ENCODE measurements at places on chromosomes 2 and 18.

DNA sequence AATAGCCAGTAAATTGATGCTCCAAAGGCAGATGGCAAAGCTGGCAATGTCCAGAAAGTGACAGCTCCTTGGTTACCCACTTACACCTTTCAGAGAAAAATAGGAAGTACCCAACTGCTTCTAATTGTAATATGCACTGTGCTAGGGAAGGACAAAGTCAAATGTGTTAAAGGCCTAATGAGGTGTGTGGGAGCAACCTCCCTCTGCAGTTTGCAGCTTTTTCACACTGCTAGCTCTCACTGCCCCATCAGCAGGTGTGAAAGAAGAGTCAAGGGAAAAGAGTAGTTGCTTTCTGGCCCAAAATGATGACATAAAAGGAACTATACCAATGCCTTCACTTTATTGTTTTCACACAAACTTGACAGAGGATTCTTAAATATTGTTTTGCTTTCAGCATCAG lies 284.1 kb upstream of the SETBP1 start:
- H3K27me3 ChIP-seq = no peaks in the 10 kb centered on the region
- no peaks in the 10 kb centered on the region for H3K36me3 ChIP-seq
- no peak for DNase-seq
- no peak overlapping the region for H3K4me3 ChIP-seq
- peaks cover 7% of the 10 kb centered on the region for H3K4me1 ChIP-seq

GRCh38 chr2:145026456-145027455 lies 506.8 kb upstream of the ZEB2 start:
- H3K36me3 ChIP-seq = no peaks in the 10 kb centered on the region
- H3K27me3 ChIP-seq = no peaks in the 10 kb centered on the region

DNA sequence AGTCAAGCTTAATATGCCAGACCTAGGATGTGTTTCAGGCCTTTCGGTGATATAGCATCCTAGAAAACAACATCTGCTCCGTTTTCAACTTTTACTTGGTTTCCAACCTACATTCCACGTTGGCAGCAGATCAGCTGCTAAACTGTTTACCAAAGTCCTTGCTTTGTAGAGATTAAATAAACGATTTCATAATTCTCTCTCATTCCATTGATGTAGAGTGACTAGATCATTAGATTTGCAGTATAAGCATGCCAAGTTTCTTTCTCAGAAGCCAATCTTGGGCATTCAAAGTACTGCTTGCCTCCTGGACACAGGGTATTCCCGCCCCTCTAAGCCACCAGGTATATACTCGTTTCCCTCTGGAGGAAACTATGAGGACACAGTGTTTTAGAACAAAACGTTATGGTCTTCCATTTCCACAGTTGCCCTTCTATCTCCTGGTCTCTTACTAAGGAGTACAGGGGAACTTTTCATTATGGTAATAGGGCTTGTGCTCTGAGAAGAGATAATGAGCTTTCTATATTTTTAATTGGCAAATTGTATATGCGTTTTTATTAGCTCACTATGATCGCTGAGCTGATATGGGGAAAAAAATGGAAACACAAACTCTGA lies 10.5 kb upstream of the INSIG2 start:
- H3K27ac ChIP-seq = no peak overlapping the region
- no peaks in the 10 kb centered on the region for H3K36me3 ChIP-seq
- no peak overlapping the region for H3K4me3 ChIP-seq
- no peaks in the 10 kb centered on the region for H3K4me1 ChIP-seq
- peaks cover 9% of the 10 kb centered on the region for H3K27me3 ChIP-seq

DNA sequence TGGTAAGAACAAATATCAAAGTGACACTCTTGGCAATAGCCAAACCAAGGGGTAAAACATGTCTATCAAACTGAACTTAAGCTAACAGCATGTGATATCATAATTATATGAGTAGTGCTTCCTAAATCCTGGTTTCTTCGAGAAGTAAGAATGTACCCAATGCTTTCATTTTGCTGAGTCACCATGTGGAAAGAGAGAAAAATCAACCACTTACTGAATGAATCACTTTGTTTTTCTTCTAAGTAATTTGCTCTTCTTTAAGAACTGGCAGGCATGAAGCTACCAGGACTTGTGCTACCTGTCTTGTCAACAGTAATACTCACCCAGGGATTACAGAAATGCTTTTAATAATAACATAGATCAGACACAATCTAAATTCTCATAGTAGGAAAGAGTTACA lies 19.0 kb upstream of the DUSP19 start:
- no peak overlapping the region for H3K27ac ChIP-seq
- H3K36me3 ChIP-seq = no peaks in the 10 kb centered on the region
- DNase-seq = no peak
- H3K27me3 ChIP-seq = peaks cover 4% of the 10 kb centered on the region
- no peak overlapping the region for H3K4me3 ChIP-seq
- no peaks in the 10 kb centered on the region for H3K4me1 ChIP-seq

- no peak for DNase-seq
- no peaks in the 10 kb centered on the region for H3K27me3 ChIP-seq
- no peak overlapping the region for H3K4me3 ChIP-seq
- H3K36me3 ChIP-seq = no peaks in the 10 kb centered on the region
- H3K27ac ChIP-seq = no peak overlapping the region
- no peaks in the 10 kb centered on the region for H3K4me1 ChIP-seq
These were observed 1659.8 kb upstream of the CELF4 start for GRCh38 chr18:39225373-39225772.

GRCh38 chr2:203549406-203549805 lies 14.3 kb upstream of the RAPH1 start:
- no peaks in the 10 kb centered on the region for H3K4me1 ChIP-seq
- peaks cover 1% of the 10 kb centered on the region for H3K27me3 ChIP-seq
- H3K4me3 ChIP-seq = no peak overlapping the region
- H3K27ac ChIP-seq = no peak overlapping the region
- DNase-seq = no peak

DNA sequence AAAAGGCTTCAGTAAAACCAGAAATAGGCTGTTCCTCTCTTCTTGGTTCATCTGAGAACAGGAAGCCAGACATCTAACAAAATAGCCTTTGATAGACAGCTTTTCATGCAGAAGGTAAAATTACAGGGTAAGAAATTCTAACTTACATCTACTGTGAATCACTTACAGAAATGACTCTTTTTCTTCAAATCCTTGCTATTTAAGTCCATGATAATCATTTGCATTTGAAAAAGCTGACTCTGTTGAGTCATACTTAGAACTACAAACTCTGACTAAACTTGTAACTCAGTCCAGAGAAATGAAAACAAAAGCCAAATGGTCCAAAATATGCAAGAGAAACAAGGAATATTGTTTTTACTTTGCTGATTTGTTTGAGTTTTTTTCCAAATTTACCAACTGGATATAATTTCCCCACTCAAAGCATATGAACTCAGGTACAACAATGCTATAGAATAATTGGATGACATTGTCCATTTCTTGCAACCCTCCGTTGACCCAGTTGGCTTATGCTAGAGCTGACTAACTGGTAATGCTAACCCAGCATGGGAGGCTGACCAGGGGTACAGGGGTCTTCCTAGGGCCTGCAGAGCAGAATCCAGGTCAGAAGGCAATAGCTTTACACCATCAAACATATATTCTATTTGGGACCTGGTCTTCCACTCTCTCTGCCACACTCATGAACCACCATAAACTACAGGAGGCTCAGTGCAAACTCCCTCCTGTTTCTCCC lies 18.8 kb upstream of the MREG start:
- H3K4me3 ChIP-seq = no peak overlapping the region
- peaks cover 4% of the 10 kb centered on the region for H3K36me3 ChIP-seq
- no peaks in the 10 kb centered on the region for H3K27me3 ChIP-seq
- no peak overlapping the region for H3K27ac ChIP-seq
- DNase-seq = no peak

GRCh38 chr2:109124982-109125592 lies 3.9 kb upstream of the SH3RF3 start:
- no peaks in the 10 kb centered on the region for H3K36me3 ChIP-seq
- peaks cover 10% of the 10 kb centered on the region for H3K4me1 ChIP-seq
- no peak overlapping the region for H3K27ac ChIP-seq
- peaks cover 13% of the 10 kb centered on the region for H3K27me3 ChIP-seq

GRCh38 chr2:861655-862354 lies 88.8 kb upstream of the SNTG2 start:
- peaks cover 4% of the 10 kb centered on the region for H3K27me3 ChIP-seq
- H3K4me3 ChIP-seq = no peak overlapping the region
- H3K27ac ChIP-seq = no peak overlapping the region
- H3K36me3 ChIP-seq = no peaks in the 10 kb centered on the region

- no peak overlapping the region for H3K27ac ChIP-seq
- H3K4me1 ChIP-seq = no peaks in the 10 kb centered on the region
- no peak overlapping the region for H3K4me3 ChIP-seq
- peaks cover 2% of the 10 kb centered on the region for H3K27me3 ChIP-seq
These were observed 10.4 kb upstream of the FAM228A start for GRCh38 chr2:24164416-24164973.

DNA sequence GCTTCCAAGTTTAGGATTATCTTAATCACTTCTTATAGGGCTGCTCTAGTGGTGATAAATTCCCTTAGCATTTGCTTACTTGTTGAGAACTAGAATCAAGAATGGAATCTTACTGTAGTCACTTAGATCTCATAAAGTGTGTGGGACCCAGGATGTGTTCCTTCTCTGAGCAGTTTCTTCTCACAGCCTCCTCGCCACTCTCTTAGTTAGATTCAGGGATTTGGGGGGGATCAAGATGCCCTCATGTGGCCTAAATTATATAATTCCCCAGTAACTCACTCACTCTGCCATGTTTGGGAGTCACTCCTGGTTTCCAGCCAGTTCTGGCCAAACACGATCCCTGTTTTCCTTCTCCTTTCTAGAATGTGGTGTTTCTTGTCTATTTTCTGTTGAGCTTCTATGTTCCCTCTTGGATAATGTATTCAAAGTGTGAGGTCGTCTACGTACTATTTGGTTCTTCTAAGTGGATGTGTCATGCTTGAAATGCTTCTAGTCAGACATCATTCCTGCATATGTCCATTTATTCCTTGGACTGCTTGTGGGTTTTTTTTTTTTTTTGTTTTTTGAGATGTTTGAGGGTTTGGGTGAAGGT lies 414.9 kb upstream of the SYT4 start:
- no peaks in the 10 kb centered on the region for H3K27me3 ChIP-seq
- no peaks in the 10 kb centered on the region for H3K36me3 ChIP-seq
- H3K4me3 ChIP-seq = no peak overlapping the region
- no peak overlapping the region for H3K27ac ChIP-seq
- no peaks in the 10 kb centered on the region for H3K4me1 ChIP-seq

- no peak overlapping the region for H3K4me3 ChIP-seq
- DNase-seq = no peak
- no peaks in the 10 kb centered on the region for H3K27me3 ChIP-seq
These were observed 266.3 kb upstream of the LYPD1 start for GRCh38 chr2:132936261-132936660.

DNA sequence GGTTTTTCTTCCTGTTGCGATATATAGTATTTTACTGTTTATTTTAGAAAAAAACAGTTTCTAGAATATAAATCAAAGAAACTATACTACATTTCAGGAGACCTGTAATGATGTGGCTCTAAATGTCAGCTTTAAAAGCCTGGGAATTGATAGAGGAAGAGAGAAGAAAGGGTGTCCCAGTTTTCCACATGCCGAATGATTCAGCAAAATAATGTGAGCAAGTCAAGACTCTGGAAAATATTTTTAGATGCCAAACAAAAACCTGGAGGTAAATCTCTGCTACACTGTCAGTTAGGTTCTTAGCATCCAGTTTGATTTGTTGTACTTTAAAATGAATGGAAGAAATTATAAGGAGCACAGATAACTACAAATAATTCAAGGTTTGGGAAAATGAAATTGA lies 67.1 kb upstream of the DSG1 start:
- no peak overlapping the region for H3K27ac ChIP-seq
- H3K27me3 ChIP-seq = no peaks in the 10 kb centered on the region
- DNase-seq = no peak
- no peak overlapping the region for H3K4me3 ChIP-seq
- H3K36me3 ChIP-seq = no peaks in the 10 kb centered on the region
- H3K4me1 ChIP-seq = no peaks in the 10 kb centered on the region
